Progenitor cell of endocrine pancreas (in vitro differentiated cells): ENCODE measurements at places on chromosomes 3 and 15. TPM values are rescaled to one million over a fixed set of nuclear protein-coding genes. Genes with fewer than 3 reads are reported as not detected.

The CPN2 gene
- not detected in 2 replicates for total RNA-seq

GRCh38 chr3:171260466-171260865 is 199.7 kb downstream of the TNIK start:
- DNase-seq: no peak

- no peak for DNase-seq
Observed at GRCh38 chr3:171452328-171452727, 7.9 kb downstream of the TNIK start.

GRCh38 chr3:69972672-69973071 is 26.9 kb upstream of the SAMMSON start:
- no peak for DNase-seq
